ENCODE measurements at places on chromosomes 12 and 14.

DNA sequence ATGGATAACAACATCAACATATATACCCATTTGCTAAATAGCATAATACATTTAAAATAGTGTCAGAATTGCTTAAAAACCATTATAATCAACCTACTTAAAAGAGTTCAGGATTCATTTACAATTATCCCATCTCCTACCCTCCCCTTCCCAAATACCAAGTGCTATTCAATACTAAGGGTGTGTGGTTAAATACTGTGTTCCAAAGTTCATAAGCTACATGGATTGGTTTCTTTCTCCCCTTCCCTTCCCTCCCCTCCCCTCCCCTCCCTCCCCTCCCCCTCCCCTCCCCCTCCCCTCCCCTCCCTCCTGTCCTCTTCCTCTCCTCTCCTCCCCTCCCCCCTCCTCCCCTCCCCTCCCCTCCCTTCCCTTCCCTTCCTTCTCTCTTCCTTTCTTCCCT is 97.0 kb upstream of the NPAS3 start:
- DNase-seq, result no peak

DNA sequence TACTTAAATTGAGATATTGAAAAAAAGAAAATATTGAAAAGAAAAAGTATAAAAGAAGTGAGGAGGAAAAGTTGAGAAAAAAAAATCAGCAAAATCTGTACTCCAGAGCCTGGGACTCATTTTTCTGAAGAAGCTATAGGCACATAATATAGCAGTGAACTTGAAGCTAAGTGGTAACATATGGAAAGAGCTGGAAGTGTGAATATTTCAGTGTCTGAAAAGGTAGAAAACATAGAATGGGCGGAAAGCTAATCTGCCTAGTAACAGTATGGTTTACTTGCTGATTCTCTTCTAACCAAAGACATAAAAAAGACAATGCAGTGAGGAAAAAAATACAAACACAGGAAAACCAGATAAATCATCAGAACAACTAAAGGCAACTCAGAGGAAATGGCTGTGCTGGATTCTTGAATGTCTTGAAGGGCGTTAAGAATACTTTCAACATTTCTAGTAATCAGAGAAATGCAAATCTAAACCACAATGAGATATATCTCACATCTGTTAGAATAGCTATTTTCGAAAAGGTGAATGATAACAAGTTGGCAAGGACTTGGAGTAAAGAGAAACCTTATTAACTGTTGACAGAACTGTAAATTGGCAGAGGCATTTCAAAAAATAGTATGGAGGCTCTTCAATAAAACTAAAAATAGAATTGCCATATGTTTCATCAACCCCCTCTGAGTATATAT is 784.6 kb downstream of the LRFN5 start:
- DNase-seq, result no peak

GRCh38 chr14:90639641-90640040 is 176.6 kb downstream of the TTC7B start:
- no peak for DNase-seq

DNA sequence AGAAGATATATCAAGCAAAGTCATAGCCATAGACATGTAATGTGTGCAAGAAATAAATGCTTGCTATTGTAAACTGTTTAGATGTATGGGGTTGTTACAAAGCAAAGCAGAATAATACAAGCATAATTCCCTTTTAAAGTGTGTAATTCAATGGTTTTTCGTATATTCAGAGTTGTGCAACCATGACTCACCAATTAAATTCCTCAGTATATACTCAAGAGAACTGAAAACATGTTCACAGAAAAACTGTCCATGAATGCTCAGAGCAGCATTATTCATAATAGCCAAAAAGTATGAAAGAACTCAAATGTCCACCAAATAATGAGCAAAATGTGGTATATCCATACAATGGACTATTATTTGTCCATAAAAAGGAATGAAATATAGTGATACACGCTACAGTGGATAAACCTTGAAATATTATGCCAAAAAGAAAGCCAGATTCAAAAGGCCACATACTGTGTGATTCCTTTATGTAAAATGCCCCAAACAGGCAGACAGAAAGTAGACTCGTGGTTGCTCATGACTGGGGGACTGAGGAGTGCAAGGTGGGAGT is 9.3 kb downstream of the GXYLT1 start:
- DNase-seq, result no peak

DNA sequence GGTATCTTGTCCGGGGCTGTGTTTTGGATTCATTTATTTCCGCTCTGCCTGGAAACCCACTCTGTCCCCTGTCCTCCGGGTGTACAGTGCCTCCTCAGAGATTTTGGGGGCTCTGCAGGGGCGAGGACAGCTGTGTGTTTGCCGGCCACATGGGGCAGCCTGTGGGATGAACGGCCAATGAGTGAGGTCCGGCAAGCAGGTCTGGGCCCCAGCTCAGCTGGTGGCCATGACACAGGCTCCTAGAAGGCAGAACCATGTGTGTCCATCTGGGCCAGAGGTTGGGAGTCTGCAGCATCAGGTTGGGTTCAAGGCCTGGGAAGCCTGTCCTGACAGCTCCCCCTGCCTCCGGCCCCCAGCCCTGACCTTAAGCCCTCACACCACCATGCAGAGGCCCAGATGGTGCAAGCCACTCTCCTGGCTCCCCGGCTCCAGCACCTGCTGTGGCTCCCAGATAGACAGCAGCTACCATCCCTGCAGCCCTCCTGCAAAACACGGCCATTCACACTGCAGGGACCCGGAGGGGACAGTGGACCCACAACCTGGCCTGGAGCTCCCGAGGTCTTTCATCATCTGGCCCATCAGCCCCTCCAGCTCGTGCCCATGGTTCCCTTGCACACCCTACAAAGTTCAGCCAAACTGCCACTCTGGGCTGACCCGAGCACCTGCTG is 220.1 kb upstream of the C14orf180 start:
- DNase-seq, result no peak

- no peak for DNase-seq
Observed at GRCh38 chr14:48747561-48748089, 838.6 kb downstream of the RPS29 start.

DNA sequence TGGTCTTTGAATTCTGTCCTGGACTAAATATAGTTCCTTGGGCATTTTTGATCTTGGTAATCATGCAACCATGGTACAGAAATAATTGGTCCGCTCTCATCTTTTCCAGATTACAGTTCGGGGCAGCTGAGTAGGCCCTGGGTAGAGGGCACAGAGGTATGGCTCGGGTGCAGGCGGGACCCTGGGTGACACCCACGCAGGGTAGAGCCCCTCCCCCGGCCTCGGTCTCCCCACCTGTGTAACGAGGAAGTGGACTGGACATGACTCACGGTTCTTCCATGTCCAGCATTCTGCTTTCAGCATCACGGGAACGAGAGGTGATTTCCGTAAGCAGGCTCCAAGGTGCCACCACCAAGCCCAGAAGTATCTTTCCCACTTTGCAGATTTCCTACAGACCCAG is 91.0 kb upstream of the DIO3 start:
- no peak for DNase-seq

- DNase-seq, result no peak
Observed at GRCh38 chr12:53044052-53044581, 5.7 kb upstream of the TNS2 start.

DNA sequence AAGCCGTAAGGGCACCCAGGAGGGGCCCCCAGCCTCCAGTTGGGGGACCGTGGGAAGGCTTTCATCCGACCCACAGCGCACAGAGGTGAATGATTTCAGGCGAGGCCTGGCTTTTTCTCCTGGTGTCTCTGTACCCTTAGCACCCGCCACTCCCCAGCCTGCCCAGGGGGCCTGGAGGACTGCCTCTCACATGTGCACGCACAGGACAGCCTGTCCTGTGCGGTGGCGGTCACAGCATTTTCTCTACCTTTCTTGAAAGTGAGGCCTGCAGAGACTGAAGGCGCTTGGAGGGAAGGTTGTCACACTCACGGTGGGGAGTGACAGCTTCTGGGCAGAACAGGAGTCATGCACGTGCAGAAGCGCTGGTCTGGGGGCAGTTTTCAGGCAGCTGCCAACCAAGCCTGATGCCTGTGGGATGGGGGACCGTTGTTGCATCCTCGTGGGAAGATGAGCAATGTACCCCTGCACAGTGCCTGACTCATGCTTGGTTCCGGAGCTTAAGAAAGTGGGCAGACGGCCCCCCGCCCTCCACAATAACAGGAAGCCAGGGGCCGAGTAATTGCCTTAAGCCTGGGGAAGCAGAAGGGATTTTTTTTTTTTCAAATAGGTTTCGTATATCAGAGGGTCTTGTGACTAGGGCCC is 148.1 kb downstream of the TSPAN9 start:
- no peak for DNase-seq

DNA sequence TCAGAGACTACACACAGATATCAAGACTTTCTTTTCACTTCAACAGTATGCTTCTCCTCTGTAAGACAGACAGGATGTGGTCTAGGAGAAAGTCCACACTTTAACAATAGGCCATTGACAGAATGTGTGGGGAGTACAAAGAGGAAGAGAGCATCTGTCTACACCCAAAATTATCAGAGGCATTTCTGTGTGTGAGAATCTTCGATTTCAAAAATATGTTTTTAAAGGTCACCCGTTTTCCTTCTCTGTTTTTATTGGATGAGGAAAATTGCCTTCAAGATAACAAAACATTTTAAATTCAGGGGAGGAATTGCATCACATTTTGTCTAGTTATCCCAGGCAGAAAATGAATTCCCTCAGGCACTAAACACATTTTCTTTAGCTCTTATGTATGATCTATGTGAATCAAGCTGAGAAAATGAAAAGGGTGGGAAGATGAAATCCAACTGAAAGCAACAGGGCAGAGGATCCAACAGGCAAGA is 16.4 kb downstream of the NAV3 start:
- DNase-seq, result no peak

DNA sequence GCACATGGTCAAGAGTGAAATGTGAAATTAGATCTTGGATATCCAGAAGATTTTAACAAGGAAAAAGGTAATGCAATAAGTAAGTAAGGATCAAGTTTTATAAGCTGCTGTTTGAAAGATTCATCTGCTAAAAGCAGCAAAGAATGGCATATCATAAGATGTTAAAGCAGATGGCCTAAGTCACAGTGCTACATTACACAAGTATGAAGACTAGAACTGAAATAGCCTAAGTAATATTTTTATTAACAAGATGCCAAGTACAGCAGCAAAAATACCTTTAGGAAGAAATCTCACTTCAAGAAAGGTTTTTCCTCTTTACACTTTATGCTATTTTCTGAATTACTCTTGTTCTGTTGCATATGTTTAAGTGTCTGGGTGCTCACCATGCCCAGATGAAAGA is 414.1 kb downstream of the MDGA2 start:
- no peak for DNase-seq

GRCh38 chr14:31690056-31690455 is 128.9 kb downstream of the NUBPL start:
- no peak for DNase-seq

GRCh38 chr12:131640525-131640924 is 70.4 kb upstream of the SFSWAP start:
- DNase-seq, result no peak

- DNase-seq, result no peak
Observed at GRCh38 chr14:74085047-74085637, 386 bp downstream of the LIN52 start.

DNA sequence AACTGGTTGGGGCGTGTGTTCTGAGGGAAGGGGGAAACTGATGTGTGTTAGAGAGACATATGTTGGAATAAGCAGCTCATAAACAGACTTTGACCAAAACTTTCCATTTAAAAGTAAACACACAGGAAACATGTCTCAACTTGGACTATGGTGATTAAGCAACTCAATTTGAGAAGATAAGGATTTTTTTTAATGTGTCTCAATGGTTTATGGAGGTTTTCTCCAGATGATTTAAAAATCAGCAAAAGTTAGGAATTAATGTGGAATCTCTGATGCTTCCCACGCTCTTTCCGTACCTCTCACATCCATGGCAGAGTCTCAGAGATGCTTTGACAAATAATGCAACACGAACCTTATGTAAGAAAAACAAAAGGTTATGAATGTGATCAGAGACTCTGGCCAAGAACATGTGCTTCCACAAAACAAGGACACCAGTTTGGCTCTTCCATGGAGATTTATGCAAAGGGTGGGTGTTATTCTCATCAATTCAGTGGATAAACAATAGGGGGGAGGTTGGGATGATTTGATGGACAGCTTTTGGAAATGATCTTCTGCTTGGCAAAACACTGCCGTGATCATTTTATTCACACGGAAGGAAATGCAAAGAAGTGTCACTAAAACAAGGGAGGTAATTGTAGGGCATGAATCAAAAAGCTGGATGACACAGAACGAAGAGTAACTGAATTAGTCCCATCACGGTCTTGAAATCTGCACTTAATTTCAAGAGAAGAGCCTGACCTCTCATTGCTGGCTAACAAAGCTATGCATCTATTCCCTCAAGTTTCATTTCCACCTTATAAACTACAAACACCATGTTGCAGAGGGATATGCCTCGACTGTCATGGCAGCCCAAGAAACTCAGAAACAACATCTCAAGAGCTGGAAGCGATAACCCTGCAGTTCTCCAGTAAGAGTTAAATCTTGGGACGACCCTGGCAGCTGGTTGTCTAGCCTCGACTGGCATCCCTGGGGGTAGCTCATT is 76.5 kb downstream of the FOXN3 start:
- DNase-seq, result no peak

DNA sequence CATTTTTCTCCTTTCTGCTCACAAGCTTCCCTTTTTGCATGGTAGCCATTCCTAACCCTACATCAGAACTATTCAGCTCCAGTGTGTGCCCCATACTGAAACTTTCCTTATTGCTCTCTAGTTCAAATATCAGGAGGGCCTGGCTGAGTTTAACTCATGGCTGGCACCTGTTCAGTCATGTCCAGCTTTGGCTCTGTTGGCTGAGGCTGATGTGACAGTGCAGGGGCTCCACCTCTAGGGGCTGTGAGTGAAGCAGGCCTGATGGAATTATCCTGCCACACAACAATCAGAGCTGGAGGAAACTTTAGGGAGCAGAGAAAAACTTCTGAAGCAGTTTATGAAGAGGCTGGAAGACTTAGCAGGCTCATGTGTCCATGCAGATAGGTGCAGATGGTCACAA is 8.5 kb downstream of the COQ6 start:
- no peak for DNase-seq

GRCh38 chr14:95183532-95184412 is 26.4 kb upstream of the DICER1 start:
- no peak for DNase-seq

DNA sequence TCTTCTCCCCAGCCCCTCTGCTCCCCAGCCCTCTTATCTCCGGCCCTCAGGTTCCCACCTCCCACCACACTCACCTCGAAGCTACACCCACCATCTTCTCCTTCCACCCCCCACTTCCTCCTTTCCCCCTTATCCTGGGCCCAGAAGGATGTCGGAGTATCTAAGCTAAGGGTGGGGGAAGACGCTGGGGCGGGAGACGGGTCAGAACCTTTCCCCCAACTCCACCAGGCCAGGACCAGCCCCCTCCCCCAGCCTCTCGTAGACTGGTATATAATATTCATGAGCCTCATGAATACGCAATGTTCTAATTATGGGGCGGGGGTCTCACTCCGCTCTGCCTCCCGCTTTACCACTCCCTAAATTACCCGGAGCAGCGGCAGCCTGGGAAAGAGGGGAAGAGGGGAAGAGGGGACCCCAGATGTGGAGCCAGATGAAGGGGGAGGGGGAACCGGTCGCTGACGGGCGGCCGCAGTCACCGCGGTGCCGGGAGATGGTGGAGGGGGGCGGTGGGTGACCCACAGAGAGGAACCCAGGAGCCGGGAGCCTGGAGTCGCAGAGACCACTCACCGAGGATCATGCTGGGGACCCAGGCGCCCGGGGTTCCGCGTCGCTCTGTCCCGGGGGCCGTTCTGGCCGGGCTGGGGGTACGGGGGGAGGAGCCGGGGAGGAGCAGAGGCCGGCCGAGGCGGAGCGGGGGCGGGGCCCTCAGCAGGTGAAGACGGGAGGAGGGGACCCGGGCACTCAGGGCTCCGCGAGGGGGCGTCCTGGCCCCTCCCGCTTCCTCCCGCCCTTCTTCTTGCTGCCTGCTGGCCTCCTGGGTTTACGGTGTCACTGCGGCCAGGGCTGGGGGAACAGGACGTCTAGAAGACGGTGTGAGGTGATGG is 6.4 kb upstream of the ZNF385A start:
- no peak for DNase-seq
